ENCODE measurements at places on chromosomes 2 and 18. TPM values are rescaled to one million over a fixed set of nuclear protein-coding genes. Genes with fewer than 3 reads are reported as not detected.

The CACNB4 gene
- total RNA-seq = 0.36 TPM

The GEN1 gene
- total RNA-seq = 7.9 TPM

The ZNF519 gene
- 4.7 TPM for total RNA-seq

The GPAT2 gene
- total RNA-seq = 0.28 TPM

The ANO7 gene
- total RNA-seq = 0.36 TPM

DNA sequence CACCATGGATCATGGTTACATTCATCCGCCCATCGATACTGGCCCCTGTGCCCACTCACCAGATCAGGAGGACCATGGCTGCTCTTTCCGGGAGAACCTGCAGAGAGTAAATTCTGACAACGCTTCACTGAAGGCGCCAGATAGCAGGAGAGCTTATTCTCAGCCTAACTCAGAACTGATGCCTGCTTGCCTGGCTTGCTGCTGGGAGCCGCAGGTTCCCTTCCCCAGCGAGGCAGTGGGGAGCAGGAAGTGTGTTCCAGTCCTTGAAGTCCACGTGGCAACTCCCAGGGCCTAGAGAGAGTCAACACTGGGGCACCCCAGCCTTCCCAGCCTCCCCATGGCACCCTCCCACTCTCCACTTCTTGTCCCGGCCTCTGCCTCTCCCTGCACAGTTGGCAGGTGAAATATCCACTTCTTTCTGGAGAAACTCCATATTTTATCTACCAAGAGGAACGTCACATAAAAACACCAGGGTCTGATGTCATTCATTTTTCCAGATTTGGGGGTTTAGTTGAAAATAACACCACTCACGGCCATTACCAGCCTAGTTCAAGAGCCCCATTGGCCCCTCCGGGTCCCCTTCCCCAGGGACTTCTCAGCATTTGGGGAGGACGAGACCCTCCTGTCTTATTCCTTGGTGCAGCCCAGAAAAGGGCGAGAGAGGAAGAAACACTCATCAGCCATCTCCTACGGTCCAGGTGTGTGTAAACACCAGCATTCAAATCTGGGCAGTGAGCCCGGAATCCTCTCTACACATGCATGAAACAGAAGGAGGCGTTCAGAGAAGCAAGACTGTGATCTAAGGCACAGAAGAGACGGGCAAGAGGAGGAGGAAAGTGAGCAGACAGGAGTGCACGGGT, 3.5 kb upstream of the TUBB6 start:
- peak; percentile 82 for DNase-seq

DNA sequence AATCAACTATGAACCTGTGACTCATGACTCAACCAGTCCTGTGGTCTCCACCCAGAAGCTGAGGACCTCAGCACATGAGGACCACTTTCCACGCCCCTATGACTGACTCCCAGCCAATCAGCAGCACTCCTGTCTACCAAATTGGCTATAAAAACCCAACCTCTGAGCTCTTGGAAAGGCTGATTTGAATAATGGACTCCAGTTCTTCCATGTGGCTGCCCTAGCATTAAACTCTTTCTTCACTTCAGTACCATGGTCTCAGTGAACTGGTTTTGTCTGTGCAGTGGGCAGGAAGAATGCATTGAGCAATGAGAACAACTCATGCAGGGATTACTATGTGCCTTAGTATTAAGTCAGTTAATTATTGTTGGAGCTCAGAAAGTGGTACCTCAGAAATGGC, 78.3 kb downstream of the CMPK2 start:
- no peak for DNase-seq

DNA sequence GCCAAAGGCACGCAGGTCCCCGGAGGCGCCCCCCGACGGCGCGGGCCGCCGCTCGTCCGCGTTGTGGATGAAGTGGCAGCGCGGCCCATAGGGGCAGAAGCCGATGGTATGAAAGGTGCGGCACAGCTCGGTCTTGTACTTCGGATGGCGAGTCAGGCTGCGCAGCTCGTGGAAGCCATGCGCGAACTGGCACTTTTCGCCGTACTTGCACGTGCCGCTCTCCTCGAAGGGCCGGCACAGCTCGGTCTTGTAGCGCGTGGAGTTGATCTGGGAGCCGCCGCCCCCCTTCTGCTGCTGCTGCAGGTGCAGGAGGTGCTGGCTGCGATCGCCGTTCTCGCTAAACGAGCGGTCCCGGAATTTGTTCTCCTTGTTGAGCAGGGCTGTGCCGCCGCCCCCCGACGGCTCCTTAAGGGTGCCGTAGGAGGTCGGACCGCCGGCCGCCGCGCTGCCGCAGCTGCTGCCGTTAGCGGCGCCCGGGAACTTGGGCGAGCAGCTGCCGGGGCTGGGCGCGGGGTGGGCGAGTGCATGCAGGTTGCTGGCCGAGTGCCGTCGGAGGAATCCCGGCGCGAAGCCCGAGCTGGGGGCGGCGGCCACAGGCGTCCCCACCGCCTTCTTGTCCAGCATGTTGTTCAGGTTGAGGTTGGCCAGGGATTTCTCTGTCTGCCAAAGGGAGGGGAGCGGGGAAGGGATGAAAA, 1.2 kb downstream of the ZFP36L2 start:
- DNase-seq = peak; percentile 64

- DNase-seq = no peak
Measured at GRCh38 chr2:59440491-59440890, 1113.0 kb downstream of the BCL11A start.

DNA sequence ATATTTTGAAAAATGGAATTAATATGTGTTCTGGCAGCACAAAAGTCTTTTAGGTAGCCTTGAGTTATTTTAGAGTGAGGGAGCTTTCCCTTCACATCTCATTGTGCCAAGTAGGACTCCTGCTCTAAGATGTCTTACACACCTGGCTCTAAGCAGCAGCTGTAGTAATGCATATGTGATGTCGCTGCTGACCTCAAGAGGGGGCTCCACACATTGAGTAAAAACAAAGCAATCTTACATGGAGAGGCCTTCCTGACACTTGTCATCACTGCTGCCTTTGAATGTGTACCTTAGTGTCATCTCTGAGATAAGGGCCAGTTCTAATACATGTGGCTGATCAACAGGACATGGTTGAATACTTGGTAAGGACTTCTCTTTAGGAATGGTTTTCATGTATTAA, 75.8 kb downstream of the ACTR3 start:
- peak; percentile 44 for DNase-seq

DNA sequence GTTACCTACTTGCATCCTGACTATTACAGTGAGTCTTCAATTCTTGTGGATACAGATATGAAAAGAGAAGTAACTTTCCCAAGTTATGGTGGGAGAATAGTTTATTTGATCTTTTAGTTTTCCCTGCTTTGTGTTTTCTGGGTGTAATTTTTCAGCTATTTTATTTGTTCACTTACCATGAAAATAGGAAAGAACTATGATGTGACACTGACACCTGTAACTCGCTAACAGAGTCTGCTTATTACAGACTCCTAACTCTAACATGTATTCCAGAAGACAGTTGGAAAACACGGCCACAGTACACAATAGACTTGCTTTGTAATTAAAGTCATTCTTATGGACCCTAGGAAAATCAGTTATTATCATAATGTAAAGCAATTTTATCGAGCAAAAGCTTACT, 323.2 kb downstream of the LRRTM1 start:
- DNase-seq = no peak

- DNase-seq = no peak
Measured at GRCh38 chr2:216119986-216120385, 10.8 kb downstream of the XRCC5 start.

- no peak for DNase-seq
Measured at GRCh38 chr2:60577682-60578283, 24.3 kb upstream of the BCL11A start.

GRCh38 chr2:11989354-11989703, 242.9 kb downstream of the LPIN1 start:
- DNase-seq = no peak

- peak; percentile 94 for DNase-seq
Measured at GRCh38 chr2:26696351-26696816, 3.9 kb downstream of the KCNK3 start.

GRCh38 chr2:3185256-3185655, 192.4 kb downstream of the EIPR1 start:
- no peak for DNase-seq

DNA sequence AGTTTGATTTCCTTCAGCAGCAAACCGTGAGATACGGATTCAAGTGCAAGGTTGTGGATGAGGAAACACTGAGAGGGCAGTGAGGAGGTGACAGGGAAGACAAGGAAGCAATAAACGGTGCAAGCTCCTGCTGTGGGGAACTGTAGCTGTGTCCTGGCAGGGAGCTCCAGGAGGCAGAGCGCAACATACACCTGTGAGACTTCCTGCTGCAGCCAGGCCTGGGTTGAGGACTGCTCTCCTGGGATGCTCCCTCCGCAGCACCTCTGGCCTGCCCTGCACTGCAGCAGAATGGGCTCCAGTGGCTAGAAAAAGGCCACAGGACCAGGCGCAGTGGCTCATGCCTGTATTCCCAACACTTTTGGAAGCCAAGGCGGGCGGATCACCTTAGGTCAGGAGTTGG, 85.5 kb downstream of the MRO start:
- DNase-seq = no peak

- DNase-seq = no peak
Measured at GRCh38 chr2:101401906-101402305, 14.6 kb upstream of the CREG2 start.

Measured in IMR-90 (cell line).